ENCODE measurements at places on chromosomes 7 and 10. TPM values are rescaled to one million over a fixed set of nuclear protein-coding genes. Genes with fewer than 3 reads are reported as not detected.

The MAT1A gene
- total RNA-seq = not detected

The SORBS1 gene
- 120 TPM for total RNA-seq

The SVOPL gene
- total RNA-seq = not detected

The ENTPD7 gene
- total RNA-seq = 12.9 TPM

The NDUFB2 gene
- 301 TPM for total RNA-seq

The PNLIPRP3 gene
- total RNA-seq = 0.31 TPM

The ADCY1 gene
- total RNA-seq = 4.8 TPM

The UBE3C gene
- 65.9 TPM for total RNA-seq

The CCDC146 gene
- 12.5 TPM for total RNA-seq

The MACC1 gene
- 5.2 TPM for total RNA-seq

The EVX1 gene
- total RNA-seq = not detected

The CDNF gene
- 1.6 TPM for total RNA-seq

The ADAM12 gene
- total RNA-seq = 8.6 TPM

The TMEM176A gene
- total RNA-seq = 49.5 TPM

The PDK4 gene
- 996 TPM for total RNA-seq

The RPP38 gene
- total RNA-seq = 15.4 TPM

The UTF1 gene
- not detected for total RNA-seq

The WNT8B gene
- total RNA-seq = not detected

The PLAC9 gene
- 18.0 TPM for total RNA-seq

The COL1A2 gene
- total RNA-seq = 263 TPM

The SP4 gene
- 6.5 TPM for total RNA-seq

The ATE1 gene
- 20.8 TPM for total RNA-seq

The STRA8 gene
- total RNA-seq = not detected

The ABHD11 gene
- 13.9 TPM for total RNA-seq

The CALN1 gene
- not detected for total RNA-seq

The FZD8 gene
- total RNA-seq = 6.5 TPM

The GPR37 gene
- total RNA-seq = 0.31 TPM

The XRCC2 gene
- 0.32 TPM for total RNA-seq

The SLC39A12 gene
- not detected for total RNA-seq

The DEPP1 gene
- 215 TPM for total RNA-seq

The MYOZ1 gene
- total RNA-seq = 1.9 TPM

The GRID1 gene
- 1.5 TPM for total RNA-seq

The SLC25A28 gene
- 39.0 TPM for total RNA-seq

The PI4K2A gene
- total RNA-seq = 11.7 TPM

The CLRN3 gene
- total RNA-seq = not detected

The SMKR1 gene
- total RNA-seq = 0.69 TPM

The PTPN20 gene
- 0.24 TPM for total RNA-seq

The MTURN gene
- 94.7 TPM for total RNA-seq

The VGF gene
- not detected for total RNA-seq

The NME8 gene
- total RNA-seq = 0.72 TPM

The PPP2R2D gene
- 33.7 TPM for total RNA-seq

The MRLN gene
- total RNA-seq = not detected

The ERVW-1 gene
- not detected for total RNA-seq

The ATOH7 gene
- total RNA-seq = not detected

The HKDC1 gene
- 0.46 TPM for total RNA-seq

The ERCC6 gene
- 11.6 TPM for total RNA-seq

The SLC13A1 gene
- not detected for total RNA-seq

The PARG gene
- 22.7 TPM for total RNA-seq

Measured in omental fat pad (tissue), 4 donors.